Activated CD4-positive, alpha-beta T cell treated with anti-CD3 and anti-CD28 coated beads, Interleukin-2, amount 50 U/mL, for 16 hours (primary cell): ENCODE measurements at places on chromosomes 1 and 21.

GRCh38 chr1:18314399-18314798, 166.3 kb upstream of the KLHDC7A start:
- no peak for DNase-seq

DNA sequence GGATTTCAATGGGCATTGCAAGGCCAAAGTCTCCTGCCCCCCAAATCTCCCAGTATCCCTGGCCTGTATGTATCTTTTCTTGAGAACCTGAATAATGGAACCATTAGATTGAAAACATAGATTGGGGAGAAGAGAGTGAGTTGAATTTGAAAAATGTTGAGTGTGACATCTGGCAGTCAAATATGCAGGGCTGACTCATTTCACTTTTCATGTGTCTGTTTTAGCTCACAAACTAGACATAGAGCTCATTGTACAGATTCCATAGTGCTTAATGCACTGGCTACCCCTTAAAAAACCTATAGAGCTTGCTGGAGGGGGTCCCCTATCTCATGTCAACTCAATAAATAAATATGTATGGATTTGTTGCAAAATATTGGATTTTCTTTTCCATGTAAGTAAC, 30.8 kb downstream of the DDR2 start:
- DNase-seq = no peak

- no peak for DNase-seq
These were observed 78.8 kb downstream of the C1orf21 start for GRCh38 chr1:184465489-184466146.

DNA sequence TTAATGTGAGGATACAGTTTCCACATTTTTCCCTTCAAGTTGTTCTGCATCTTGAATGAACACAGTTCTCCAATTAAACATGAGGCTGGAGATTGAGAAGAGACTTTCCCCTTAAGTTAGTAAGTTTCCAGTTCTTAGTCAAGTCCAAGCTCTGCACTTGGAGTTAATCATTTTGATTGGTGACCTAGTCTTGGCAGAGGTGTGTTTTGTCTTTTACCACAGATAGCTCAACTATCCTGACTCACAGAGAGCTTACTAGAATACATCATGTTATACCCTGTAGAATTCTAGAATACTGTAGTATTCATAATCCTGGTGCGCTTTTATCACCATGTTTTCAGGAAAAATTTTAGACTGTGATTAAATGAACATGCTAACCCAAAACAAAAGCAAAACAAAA, 129.2 kb downstream of the CYYR1 start:
- DNase-seq = no peak

DNA sequence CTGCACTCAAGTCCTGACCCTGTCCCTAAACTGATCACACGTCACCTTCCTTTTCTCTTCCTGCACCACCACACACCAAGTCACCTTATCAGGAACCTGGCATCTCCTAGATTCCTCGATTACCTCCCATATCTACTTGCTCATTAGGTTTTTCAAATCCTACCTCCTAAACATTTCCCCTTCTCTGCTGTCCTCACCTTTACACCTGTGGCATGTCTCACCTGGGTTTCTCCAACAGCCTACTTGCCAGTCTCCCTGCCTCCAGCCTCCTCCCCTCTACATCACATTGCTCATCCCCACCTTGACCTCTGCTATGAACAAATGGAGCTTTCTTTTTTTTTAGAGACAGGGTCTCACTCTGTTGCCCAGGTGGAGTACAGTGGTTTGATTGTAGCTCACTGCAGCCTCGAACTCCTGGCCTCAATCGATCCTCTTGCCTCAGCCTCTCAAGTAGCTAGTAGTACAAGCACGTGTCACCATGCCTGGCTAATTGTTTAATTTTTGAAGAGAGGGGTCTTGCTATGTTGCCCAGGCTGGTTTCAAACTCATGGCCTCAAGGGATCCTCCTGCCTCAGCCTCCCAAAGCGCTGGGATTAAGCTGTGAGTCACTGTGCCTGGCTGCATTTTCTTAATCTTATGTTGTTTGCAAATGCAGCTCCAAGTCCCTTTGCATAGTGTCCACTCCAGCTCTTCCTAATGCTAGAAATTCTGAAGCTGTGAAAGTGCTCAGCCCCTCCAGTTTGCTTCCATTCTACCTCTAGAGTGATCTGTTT, 6.3 kb downstream of the IGSF9 start:
- DNase-seq = no peak
